ENCODE measurements at places on chromosomes 13 and 19. TPM values are rescaled to one million over a fixed set of nuclear protein-coding genes. Genes with fewer than 3 reads are reported as not detected.

PTGER1 gene
- polyA plus RNA-seq: 1.6 TPM

FPR1 gene
- 1.2 TPM for polyA plus RNA-seq

RAB20 gene
- 9.6 TPM for polyA plus RNA-seq

SEMA6B gene
- polyA plus RNA-seq: 3.2 TPM

GRCh38 chr19:4224470-4224869, 4.9 kb upstream of the EBI3 start:
- DNase-seq: no peak

DNA sequence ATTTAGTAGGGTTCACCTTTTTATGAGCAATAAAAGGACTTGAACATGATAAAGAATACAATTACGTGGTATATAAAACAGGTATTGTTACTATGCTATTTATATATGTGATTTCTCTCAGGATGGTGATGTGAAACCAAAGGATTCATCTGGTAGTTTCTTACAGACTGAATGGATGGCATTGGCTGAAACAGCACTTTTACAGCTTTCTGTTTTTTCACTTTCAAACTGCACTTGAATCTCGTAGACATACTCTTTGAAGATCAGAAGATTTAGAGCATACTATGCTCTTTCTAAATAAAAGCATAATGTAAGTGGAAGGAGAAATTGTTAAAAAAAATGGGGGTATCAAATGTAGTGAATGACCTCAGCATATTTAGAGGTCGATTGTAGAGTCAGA, 354.8 kb downstream of the HS6ST3 start:
- DNase-seq: no peak

All from renal cortex interstitium (tissue), 15 donors.